ENCODE measurements at places on chromosomes 3 and 15.

GRCh38 chr15:93017526-93017925, 71.5 kb downstream of the RGMA start:
- DNase-seq, result no peak

DNA sequence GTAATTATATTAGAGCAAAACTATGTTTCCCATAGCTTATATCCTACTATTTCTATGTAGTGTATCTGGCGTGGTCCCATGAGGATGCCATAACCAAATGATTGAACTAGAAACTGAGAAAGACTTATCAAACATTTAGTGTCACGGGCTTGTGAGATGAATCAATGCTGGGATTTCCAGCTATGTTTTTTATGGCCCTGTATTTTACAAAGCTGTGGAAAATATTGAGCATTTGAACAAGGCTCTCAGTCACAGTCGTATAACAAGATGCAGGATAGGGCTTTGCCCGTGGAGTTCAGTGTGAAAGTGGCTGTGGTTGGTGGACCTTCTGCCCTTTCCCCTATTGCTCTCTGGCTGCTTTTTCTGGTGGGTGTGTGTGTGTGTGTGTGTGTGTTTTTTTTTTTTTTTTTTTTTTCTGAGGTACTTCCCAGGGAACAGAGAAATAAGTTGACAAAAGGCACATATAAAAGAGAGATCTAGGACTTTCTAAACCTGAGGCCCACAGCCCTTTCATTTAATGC, 60.7 kb downstream of the CACNA1D start:
- peak; percentile 14 for DNase-seq

DNA sequence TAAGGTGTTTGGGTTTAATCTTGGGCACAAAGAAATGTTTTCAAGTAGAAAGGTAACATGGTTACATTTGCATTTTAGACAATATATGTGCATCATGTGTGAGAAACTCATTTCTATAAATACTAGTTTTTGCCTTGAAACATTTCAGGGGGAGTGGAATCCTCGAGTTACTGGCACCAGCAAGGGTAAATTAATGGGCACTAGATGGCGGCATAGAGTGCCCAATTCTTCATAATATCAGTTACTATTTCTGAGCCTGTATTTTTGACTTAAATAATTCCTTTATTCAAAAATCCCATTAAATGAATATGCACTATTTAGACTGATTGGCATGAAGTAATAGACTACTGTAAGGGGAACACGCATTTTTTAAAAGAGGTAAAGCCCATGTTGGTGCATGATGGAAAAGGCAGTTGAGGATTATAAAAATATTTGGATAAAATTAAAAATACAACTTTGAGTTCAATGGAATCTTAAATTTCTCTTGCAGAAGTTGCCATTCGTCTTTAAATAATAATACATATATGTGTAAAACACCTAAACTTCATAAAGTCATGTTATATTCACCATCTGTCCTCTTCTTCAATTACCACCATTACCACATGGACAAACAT, 106.3 kb downstream of the ZBTB20 start:
- DNase-seq, result no peak

DNA sequence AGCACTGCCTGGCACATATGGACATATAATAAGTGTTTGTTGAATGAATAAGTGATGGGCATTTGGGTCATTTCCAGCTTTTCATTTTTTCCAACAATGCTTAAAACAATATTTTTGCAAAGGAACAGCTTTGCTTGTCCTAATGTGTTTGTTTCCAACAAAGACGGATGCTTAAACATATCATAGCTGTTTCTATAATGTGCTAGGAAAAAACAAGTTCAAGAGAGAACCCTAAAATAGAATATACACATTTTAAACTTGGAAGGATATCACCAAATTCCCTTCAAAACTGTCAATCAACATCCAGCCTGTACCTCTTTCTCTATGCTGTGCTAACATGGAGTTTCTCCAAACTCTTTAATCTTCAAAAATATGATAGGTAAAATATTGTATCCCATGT, 224.5 kb upstream of the WNT5A start:
- no peak for DNase-seq

GRCh38 chr15:70376929-70377691, 279.4 kb upstream of the TLE3 start:
- DNase-seq, result peak; percentile 91

GRCh38 chr15:39624806-39625205, 43.9 kb downstream of the THBS1 start:
- DNase-seq, result no peak

GRCh38 chr15:70416829-70417228, 319.1 kb upstream of the TLE3 start:
- DNase-seq, result no peak

DNA sequence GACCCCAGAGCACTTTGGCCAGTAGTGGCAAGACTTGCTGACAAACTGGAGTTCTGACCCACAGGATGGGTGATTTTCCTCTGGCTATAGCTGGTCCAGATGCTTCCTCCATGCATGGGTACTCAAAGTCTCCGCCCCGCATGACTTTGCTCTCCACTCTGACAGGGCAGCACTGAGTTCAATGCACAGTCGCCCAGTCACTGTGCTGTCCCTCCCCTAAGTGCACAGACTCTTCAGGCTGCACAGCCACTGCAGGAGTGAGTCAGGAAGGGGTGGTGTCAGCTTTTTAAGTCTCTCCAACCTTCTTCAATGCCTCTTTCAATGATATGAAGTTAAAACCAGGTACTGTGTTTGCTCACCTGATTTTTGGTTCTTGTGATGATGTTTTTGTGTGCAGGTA, 17.8 kb downstream of the TEX9 start:
- no peak for DNase-seq

DNA sequence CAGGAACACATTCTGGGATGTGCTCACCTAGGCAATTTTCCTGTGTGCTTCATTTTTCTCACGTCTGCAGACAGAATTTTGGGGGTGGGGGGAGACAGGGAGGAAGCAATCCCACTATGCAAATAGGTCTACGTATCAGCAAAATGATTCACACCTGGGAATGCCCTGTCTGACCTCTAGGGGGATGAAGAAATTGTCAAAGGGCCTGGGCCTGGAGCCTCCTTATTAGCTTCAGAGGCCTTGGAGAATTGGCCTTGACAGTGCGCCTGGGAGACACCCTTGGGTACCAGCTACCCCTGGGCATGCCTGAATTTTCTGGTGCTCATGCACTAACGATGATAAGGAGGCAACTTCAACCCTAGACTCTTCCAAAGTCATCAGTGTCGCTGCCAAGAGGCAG, 207.5 kb downstream of the CADPS start:
- DNase-seq, result no peak
